ENCODE measurements at places on chromosomes 12 and 14. TPM values are rescaled to one million over a fixed set of nuclear protein-coding genes. Genes with fewer than 3 reads are reported as not detected.

Gene IFNG-AS1
- total RNA-seq, result not detected

Gene MYO1H
- 1.2 TPM for total RNA-seq

Gene AHNAK2
- total RNA-seq, result 363 TPM

Gene SNAPC1
- total RNA-seq, result 8.8 TPM

Gene GLS2
- not detected for total RNA-seq

Gene SLC6A13
- not detected for total RNA-seq

Gene UBE3B
- 62.9 TPM for total RNA-seq

Gene GLT1D1
- 0.11 TPM for total RNA-seq

Gene GLT8D2
- 29.4 TPM for total RNA-seq

Gene ENDOU
- total RNA-seq, result 1.8 TPM

Gene BCL11B
- total RNA-seq, result 2.0 TPM

Gene NOS1
- not detected for total RNA-seq

Gene CCDC60
- total RNA-seq, result not detected

Gene B4GALNT3
- total RNA-seq, result 0.39 TPM

Gene RD3L
- total RNA-seq, result not detected

Gene KRT3
- total RNA-seq, result not detected

Gene TCL1A
- total RNA-seq, result not detected

Gene ITGA5
- 180 TPM for total RNA-seq

Gene FBLN5
- total RNA-seq, result 4.2 TPM

Gene PLA2G1B
- not detected for total RNA-seq

Gene LGR5
- 7.5 TPM for total RNA-seq

Gene TMEM253
- not detected for total RNA-seq

Gene TSPAN8
- not detected for total RNA-seq

Gene ANKRD9
- 9.8 TPM for total RNA-seq

Gene MMP17
- 2.0 TPM for total RNA-seq

Gene VRTN
- total RNA-seq, result not detected

Gene KRT78
- not detected for total RNA-seq

Gene CEBPE
- not detected for total RNA-seq

Gene CSRP2
- total RNA-seq, result 47.9 TPM

Gene C1R
- 1.6 TPM for total RNA-seq

Gene EGLN3
- 8.2 TPM for total RNA-seq

Gene CIROP
- total RNA-seq, result not detected

Gene FGF23
- not detected for total RNA-seq

Gene GUCY2C
- 0.11 TPM for total RNA-seq

Gene PTGDR
- not detected for total RNA-seq

Gene STAC3
- 0.39 TPM for total RNA-seq

Gene TMBIM4
- 126 TPM for total RNA-seq

Gene UBE2N
- 41.2 TPM for total RNA-seq
